ENCODE measurements at places on chromosomes 16 and 17.

GRCh38 chr17:44207743-44208142 lies 8.1 kb upstream of the ATXN7L3 start:
- no peak for DNase-seq

- DNase-seq, result no peak
Measured at GRCh38 chr17:52027620-52028295, 130.8 kb downstream of the CA10 start.

GRCh38 chr17:830950-831349 lies 48.8 kb downstream of the MRM3 start:
- DNase-seq, result no peak

DNA sequence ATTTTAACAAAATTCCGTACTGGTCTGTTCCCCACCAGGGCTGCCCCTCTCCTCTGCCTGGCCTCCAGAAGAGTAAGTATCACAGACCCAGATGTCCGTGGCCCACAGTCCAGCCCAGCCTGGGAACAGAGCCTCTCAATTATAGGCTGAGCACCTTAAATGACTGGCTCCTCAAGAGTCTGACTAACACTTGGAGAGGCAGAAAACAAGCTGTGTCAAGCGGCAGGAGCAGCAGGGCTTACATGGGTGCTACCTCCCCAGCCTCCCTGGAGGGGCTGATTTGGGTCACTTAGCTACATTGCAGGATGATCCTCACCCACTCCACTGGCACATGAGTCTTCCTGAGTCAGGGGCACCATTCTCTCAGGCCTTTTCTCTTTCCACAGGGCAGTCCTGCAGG lies 209.7 kb downstream of the COPRS start:
- DNase-seq, result no peak

- DNase-seq, result no peak
Measured at GRCh38 chr17:73711184-73711583, 66.9 kb upstream of the SDK2 start.

DNA sequence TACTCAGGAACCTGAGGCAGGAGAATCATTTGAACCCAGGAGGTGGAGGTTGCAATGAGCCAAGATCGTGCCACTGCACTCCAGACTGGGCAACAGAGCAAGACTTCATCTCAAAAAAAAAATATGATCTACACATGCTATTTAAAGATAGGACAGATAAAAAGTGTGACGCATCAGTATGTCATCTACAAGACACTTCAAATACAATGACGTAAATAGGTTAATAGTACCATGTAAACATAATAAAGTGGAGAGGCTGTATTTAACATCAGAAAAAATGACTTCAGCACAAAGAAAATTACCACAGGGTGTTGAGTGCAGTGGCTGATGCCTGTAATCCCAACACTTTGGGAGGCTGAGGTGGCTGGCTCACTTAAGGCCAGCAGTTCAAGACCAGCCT lies 20.2 kb downstream of the ZNF778 start:
- DNase-seq, result no peak

DNA sequence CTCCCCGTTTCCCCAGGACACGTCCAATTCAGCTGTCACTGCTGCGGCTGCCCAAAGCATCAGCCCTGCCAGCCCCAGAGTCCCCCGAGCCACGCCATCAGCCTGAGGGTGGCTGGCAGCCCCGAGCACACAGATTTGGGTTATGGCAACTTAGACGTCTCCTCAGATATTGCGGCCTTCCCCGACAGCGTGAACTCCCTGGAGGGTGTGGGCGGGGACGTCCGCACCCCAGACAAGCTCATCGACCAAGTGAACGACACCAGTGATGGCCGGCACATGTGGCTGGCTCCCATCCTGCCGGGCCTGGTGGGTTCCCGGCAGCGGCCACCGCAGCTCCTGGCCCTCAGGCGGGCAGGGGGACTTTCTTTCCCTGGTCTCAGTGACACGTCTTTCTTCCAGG lies 224.8 kb downstream of the KATNIP start:
- DNase-seq, result no peak

GRCh38 chr17:32588982-32589381 lies 102.2 kb downstream of the CDK5R1 start:
- no peak for DNase-seq

- DNase-seq, result no peak
Measured at GRCh38 chr16:23753908-23754593, 775 bp upstream of the CHP2 start.

GRCh38 chr17:9090641-9091096 lies 69.4 kb downstream of the NTN1 start:
- peak; percentile 43 for DNase-seq

DNA sequence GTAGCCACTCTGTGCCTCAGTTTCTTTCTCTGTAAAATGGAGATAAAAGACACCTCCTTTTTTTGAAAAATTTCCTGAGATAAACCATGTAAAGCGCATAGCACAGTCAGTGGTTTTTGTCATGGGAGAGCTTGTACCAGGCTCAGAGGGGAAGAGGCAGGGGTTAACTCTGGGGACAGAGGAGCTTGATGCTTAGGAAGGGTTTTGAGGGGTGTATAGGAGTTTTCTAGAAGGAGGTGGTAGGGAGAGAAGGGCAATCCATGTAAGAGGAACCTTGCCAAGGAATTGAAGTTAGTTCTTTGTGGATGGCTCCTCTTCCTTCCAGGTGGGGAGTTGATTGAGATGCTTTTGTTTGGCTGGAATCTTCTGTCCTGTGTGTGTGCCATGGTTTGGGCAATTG lies 131.9 kb upstream of the GSE1 start:
- no peak for DNase-seq

GRCh38 chr16:89320782-89321501 lies 103.4 kb downstream of the ZNF778 start:
- DNase-seq, result peak; percentile 89

DNA sequence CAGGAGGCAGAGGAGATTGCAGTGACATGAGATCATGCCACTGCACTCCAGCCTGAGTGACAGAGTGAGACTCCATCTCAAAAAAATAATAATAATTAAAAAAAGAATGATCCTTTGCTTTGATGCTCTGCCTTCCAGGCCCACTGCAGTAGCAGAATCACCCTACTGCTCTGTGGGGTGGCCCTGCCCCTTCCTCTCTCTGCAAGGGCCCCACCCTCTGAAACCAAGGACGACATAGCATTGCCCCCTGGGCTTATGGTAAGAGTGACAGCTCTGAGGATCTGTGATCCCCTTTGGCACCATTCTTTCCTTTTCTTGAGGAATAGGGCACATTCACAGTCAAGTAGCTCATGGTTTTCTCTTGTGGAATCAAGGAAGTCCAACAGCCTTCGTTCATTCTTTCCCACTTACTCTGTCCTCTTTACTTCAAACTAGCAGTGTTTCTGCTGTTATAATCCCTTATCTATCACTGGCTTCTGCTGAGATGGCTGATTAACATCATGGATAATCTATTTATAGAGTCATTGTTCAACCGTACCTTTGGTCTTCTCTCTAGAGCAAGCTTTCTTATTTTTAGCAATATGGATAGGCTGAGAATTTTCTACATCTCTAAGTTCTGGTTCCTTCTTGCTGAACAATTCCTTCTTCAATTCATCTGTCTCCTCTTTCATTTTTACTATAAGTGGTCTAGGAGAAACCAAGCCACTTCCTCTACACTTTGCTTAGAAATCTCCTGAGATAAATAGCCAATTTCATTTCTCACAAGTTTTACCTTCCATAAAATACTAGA lies 14.1 kb downstream of the RAD51C start:
- no peak for DNase-seq

GRCh38 chr17:62172492-62173291 lies 107.6 kb upstream of the MED13 start:
- no peak for DNase-seq

- DNase-seq, result no peak
Measured at GRCh38 chr16:5228369-5228768, 130.8 kb upstream of the EEF2KMT start.

DNA sequence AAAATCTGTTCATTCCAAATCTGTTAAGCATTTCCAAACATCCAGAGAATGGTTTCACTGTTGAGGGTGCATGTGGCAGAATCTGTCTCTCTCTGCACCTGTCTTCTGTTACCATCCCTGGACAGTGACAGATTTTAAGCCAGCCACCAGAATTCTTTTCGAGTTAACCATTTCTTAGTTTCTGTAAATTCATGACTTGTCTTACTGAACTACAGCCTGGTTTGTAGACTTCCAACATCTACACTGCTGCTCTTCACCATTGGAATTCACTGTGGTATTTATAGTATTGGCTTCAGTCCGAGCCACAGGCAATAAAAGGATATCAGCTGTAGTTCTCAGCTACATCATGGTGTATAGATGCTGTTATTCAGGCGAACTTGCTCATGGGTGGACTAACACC lies 47.6 kb downstream of the GOSR1 start:
- DNase-seq, result no peak

GRCh38 chr17:18101828-18102227 lies 6.7 kb upstream of the MYO15A start:
- DNase-seq, result no peak

GRCh38 chr16:48158296-48158695 lies 2.5 kb upstream of the ABCC12 start:
- DNase-seq, result no peak

- DNase-seq, result no peak
Measured at GRCh38 chr16:53998024-53998810, 288.4 kb downstream of the IRX3 start.

GRCh38 chr17:81342269-81343070 lies 47.4 kb upstream of the SLC38A10 start:
- no peak for DNase-seq

- DNase-seq, result peak; percentile 23
Measured at GRCh38 chr17:55420776-55421178, 858 bp downstream of the MMD start.

GRCh38 chr16:87062569-87063442 lies 254.4 kb downstream of the C16orf95 start:
- DNase-seq, result peak; percentile 30

GRCh38 chr16:68362947-68363657 lies 52.3 kb downstream of the PRMT7 start:
- no peak for DNase-seq

Data from G401 (cell line).